ENCODE measurements at places on chromosomes 1 and 21.

GRCh38 chr1:74508449-74508848 lies 4.0 kb downstream of the LRRC53 start:
- DNase-seq, result no peak
- H3K4me1 ChIP-seq, result no peaks in the 10 kb centered on the region
- no peak overlapping the region for H3K27ac ChIP-seq
- H3K4me3 ChIP-seq, result no peak overlapping the region

DNA sequence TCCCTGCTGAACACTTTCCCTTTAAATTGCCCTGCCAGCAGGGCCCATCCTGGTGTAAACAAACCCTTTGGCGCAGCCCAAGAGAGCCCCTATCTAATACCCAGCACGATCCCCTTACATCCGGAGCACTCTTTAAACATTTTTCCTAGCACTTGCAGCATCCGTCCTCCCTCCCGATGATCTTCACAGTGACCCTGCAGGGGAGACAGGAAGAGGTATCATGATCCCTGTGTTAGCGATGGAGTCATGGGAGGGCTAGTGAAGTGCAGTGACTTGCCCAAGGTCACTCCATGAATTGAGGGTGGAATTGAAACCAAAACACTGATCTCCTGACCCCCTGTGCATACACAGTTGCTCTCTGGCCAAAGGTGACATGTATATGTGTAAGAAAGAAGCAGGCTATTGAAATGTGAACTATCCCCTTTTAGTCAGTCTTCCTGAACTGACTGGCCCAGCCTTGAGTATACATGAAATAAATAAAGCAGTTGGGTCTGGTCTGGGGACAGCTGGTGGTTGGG lies 9.8 kb upstream of the KCNQ4 start:
- no peak overlapping the region for H3K4me3 ChIP-seq
- H3K27ac ChIP-seq, result no peak overlapping the region
- H3K36me3 ChIP-seq, result peaks cover 43% of the 10 kb centered on the region
- DNase-seq, result no peak
- H3K4me1 ChIP-seq, result peaks cover 8% of the 10 kb centered on the region

GRCh38 chr1:199463521-199464127 lies 563.9 kb upstream of the NR5A2 start:
- H3K36me3 ChIP-seq, result no peaks in the 10 kb centered on the region
- H3K27ac ChIP-seq, result no peak overlapping the region
- no peaks in the 10 kb centered on the region for H3K27me3 ChIP-seq
- H3K4me3 ChIP-seq, result no peak overlapping the region
- no peak for DNase-seq

DNA sequence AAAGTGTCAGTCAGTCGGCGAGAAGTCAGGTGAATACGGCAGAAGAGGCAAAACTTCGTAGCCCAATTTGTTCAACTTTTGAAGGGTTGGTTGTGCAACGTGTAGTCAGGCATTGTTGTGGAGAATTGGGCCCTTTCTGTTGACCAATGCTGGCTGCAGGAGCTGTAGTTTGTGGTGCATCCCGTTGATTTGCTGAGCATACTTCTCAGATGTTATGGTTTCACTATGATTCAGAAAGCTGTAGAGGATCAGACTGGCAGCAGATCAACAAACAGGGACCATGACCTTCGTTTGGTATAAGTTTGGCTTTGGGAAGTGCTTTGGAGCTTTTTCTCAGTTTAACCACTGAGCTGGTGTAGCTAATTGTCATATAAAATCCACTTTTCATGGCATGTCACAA lies 190.2 kb upstream of the ADAMTS5 start:
- H3K27ac ChIP-seq, result no peak overlapping the region
- H3K36me3 ChIP-seq, result no peaks in the 10 kb centered on the region
- H3K4me3 ChIP-seq, result no peak overlapping the region
- no peaks in the 10 kb centered on the region for H3K4me1 ChIP-seq

GRCh38 chr1:224852901-224853568 lies 76.4 kb upstream of the DNAH14 start:
- no peaks in the 10 kb centered on the region for H3K27me3 ChIP-seq
- DNase-seq, result peak; percentile 26
- H3K4me3 ChIP-seq, result no peak overlapping the region
- H3K36me3 ChIP-seq, result no peaks in the 10 kb centered on the region
- no peaks in the 10 kb centered on the region for H3K4me1 ChIP-seq
- H3K27ac ChIP-seq, result no peak overlapping the region

DNA sequence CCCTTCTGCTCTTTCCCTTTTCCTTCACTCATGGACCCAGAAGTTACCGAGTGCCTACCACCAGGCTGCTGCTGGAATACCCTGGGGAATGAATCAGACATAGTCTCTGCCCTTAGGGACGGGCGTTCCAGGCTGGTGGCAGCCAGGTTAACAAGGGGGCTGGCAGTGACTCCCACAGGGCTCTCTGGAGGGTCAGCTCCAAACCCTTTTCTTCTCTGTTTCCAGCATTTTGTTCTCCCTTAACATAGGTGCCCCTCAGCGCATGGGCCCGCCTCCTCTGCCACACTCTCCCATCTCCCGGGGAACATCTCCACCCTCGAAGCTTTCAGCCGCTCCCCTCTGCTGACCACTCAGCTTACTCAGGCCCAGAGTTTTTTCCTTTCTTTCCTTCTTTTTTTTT lies 62.9 kb upstream of the LRP8 start:
- no peaks in the 10 kb centered on the region for H3K36me3 ChIP-seq
- H3K27me3 ChIP-seq, result no peaks in the 10 kb centered on the region
- no peaks in the 10 kb centered on the region for H3K4me1 ChIP-seq

- no peaks in the 10 kb centered on the region for H3K36me3 ChIP-seq
- H3K4me3 ChIP-seq, result no peak overlapping the region
- H3K27me3 ChIP-seq, result no peaks in the 10 kb centered on the region
- no peaks in the 10 kb centered on the region for H3K4me1 ChIP-seq
- no peak for DNase-seq
- no peak overlapping the region for H3K27ac ChIP-seq
These were observed 236.4 kb downstream of the USP25 start for GRCh38 chr21:15966231-15966630.

- H3K4me1 ChIP-seq, result no peaks in the 10 kb centered on the region
- DNase-seq, result no peak
- H3K27ac ChIP-seq, result no peak overlapping the region
- H3K4me3 ChIP-seq, result no peak overlapping the region
- H3K27me3 ChIP-seq, result no peaks in the 10 kb centered on the region
These were observed 473 bp upstream of the BRDT start for GRCh38 chr1:91948501-91949355.

DNA sequence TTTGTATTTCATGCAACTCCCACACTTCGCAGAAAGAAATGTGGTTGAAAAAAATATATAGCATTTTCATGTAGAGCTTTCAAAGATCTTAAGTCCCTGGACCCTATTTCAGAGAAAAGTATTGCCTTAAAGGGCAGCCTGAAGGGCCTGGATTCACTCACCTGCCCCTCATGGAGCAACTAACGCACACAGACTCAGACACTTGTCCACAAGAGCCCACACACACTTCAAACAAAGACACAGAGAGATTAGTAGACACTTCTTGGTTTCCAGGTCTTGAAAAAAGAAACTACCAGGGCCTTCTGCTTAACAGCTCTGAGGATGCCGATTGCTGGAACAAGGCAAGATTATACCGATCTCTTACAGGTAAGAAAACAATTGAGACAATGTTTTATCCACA lies 122.2 kb downstream of the ZBTB18 start:
- no peak overlapping the region for H3K27ac ChIP-seq
- no peak overlapping the region for H3K4me3 ChIP-seq
- H3K4me1 ChIP-seq, result no peaks in the 10 kb centered on the region
- H3K27me3 ChIP-seq, result no peaks in the 10 kb centered on the region

DNA sequence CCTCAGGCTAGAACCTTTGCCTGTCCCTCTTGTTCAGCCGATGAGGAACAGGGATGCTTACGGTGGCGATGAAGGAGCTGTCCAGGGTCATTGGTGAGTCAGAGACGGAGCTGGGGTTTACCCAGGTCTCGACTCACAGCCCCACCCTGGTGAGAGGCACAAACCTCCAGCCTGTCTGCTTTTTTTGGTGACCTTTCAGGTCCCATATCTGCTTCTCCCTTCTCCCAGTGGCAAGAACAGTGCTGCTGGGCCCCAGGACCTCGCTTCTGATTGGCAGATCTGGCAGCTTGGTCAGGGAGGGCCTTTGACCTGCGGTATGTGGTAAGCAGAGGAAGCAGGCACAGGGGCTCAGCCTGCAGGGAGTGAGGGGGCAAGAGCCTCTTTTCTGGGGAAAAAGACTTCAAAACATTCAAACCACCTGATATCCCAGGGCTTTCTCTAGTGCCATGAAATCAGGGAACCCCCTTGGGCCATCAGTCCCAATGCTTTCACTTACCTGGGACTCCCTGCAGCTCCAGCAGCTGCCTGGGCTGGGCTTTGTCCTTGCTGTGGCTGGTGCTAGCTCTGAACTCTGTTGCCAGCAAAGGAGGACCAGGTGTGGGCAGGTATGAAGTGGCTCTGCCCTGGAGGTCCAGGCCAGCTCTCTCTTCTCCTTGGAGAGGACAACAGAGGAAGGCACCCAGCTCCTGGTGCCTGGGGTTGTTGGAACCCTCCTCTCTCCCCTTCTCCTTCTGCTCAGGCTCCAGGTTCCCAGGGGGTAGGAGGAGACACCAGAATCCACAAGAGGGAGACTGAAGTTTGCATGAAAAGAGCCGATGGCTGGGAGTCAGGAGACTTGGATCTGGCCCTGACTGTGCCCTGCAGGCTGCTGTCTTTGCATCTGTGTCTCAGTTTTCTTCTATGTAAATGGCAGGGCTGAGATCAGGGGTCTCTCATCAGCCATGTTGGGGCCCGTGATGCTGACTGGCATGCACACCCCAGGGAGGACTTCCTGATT lies 41.4 kb downstream of the TRIM62 start:
- no peak for DNase-seq
- no peaks in the 10 kb centered on the region for H3K4me1 ChIP-seq
- H3K36me3 ChIP-seq, result no peaks in the 10 kb centered on the region
- H3K4me3 ChIP-seq, result no peak overlapping the region
- no peaks in the 10 kb centered on the region for H3K27me3 ChIP-seq

DNA sequence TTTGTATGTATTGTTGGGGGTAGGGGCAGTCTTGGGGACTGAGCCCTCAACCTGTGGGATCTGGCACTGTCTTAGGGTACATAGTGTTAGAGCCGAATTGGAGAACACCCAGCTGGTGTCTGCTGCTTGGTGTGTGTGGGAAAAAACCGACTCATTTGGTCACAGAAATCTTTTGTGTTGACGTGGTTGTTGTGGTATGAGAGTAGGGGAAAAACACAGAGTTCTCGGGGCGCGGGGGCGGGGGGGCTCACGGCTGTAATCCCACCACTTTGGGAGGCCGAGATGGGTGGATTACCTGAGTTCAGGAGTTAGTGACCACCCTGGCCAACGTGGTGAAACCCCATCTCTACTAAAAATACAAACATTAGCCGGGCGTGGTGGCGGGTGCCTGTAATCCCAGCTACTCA lies 15.3 kb upstream of the SRSF10 start:
- no peak overlapping the region for H3K27ac ChIP-seq
- DNase-seq, result no peak
- H3K36me3 ChIP-seq, result no peaks in the 10 kb centered on the region
- H3K27me3 ChIP-seq, result no peaks in the 10 kb centered on the region

GRCh38 chr1:233406994-233407631 lies 79.6 kb downstream of the MAP3K21 start:
- no peaks in the 10 kb centered on the region for H3K36me3 ChIP-seq
- H3K27ac ChIP-seq, result no peak overlapping the region
- no peaks in the 10 kb centered on the region for H3K4me1 ChIP-seq
- no peak for DNase-seq

DNA sequence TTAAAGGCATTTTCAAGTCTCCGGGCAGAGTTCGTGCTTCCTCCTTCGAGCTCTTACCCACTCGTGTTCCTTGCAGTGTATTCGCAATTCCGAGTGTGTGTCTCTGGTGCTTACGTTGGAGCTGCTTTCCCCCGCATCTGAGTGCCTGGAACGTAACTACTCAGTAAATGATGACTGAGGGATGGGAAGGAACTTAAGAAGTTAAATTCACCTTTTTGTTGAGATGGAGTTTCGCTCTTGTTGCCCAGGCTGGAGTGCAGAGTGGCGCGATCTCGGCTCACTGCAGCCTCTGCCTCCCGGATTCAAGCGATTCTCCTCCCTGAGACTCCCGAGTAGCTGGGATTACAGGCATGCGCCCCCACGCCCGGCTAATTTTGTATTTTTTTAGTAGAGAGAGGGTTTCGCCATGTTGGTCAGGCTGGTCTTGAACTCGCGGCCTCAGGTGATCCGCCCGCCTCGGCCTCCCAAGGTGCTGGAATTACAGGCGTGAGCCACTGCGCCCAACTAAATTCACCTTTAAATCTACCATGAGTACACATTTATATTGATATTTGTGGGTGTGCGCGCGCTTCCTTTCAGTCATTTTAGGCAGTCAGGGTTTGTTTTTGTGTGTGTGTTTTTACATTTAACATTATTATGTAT lies 837 bp downstream of the NDUFS5 start:
- H3K4me1 ChIP-seq, result no peaks in the 10 kb centered on the region
- H3K27me3 ChIP-seq, result no peaks in the 10 kb centered on the region
- no peak for DNase-seq
- peak overlapping the region; percentile 92 for H3K27ac ChIP-seq
- H3K36me3 ChIP-seq, result peaks cover 26% of the 10 kb centered on the region
- peak overlapping the region; percentile 79 for H3K4me3 ChIP-seq

- H3K36me3 ChIP-seq, result no peaks in the 10 kb centered on the region
- H3K4me1 ChIP-seq, result peaks cover 16% of the 10 kb centered on the region
- H3K4me3 ChIP-seq, result no peak overlapping the region
- peaks cover 3% of the 10 kb centered on the region for H3K27me3 ChIP-seq
These were observed 60.6 kb upstream of the ETV3 start for GRCh38 chr1:157198619-157199420.

- no peaks in the 10 kb centered on the region for H3K4me1 ChIP-seq
- H3K27ac ChIP-seq, result no peak overlapping the region
- H3K27me3 ChIP-seq, result no peaks in the 10 kb centered on the region
- peaks cover 19% of the 10 kb centered on the region for H3K36me3 ChIP-seq
These were observed 10.1 kb downstream of the IFNAR1 start for GRCh38 chr21:33334824-33335223.
